NCI-H774 (cell line): ENCODE measurements at places on chromosomes 16 and 17.

GRCh38 chr16:26214581-26215174 is 522.9 kb downstream of the HS3ST4 start:
- no peak for DNase-seq

DNA sequence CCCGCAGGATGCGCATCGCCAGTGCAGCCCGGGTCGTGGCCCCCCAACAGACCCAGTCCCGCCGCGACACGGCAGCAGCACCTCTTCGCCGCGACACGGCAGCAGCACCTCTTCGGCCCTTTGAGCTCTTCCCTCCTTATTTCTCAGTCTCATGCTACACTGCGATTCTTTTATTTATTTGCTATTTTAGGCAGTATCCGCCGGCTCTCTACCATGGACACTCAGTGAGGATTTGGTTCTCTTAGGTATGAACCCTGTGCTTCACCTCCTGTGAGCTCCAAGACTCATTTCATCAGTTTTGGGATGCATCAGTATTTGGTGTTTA is 8.3 kb upstream of the MAP2K3 start:
- DNase-seq, result no peak

- no peak for DNase-seq
Observed at GRCh38 chr16:54633943-54634362, 296.7 kb upstream of the IRX5 start.

- DNase-seq, result no peak
Observed at GRCh38 chr17:61410141-61411010, 10.7 kb downstream of the TBX2 start.

GRCh38 chr17:42132941-42133340 is 10.3 kb downstream of the HSPB9 start:
- no peak for DNase-seq

GRCh38 chr17:78127239-78127887 is 1.2 kb downstream of the TMC6 start:
- no peak for DNase-seq

DNA sequence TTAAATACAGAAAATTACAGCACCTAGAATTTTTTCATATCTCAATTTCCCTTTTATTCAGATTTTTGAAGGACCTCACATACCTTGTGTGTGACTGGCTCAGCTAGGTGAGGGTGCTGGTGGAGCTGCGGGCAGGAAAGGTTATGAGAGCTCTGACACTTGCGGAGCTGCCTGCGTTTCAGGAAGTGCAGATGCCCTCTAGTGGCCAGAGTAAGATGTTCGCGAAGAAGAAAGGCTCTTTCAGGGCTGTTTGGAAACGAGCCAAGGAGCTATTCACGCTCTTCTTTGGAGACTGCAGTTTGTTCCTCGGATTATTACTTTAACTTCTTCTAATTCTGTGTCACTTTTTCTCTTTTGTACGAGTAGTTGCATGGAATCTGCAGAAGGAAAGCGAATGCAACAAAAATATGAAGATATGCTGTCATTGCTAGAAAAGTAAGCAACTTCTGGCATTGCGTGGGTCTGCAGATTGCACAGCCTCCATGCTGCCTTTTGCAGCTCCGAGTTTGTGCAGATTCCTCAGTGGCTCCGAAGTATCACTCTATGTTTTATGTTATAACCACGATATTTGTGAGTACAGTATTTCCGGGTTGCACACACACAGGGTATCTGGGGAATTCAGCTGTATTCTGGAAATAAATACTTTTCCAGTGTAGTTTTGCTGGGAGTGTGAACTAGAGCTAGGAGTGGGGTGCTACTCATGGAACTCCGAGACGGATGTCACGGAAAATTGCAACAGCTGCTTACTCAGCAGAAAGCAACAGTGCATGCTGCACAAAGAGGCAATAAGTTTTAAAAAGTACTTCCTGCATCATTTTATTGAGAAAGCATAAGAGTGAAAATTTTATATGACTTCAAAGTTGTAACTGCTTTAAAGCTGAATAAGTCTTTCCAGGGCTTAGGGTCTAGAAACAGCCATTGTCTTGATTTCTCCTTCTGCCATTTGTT is 46.3 kb downstream of the DNAH9 start:
- peak; percentile 31 for DNase-seq

- no peak for DNase-seq
Observed at GRCh38 chr16:55292491-55292890, 31.5 kb upstream of the IRX6 start.

- no peak for DNase-seq
Observed at GRCh38 chr17:31147507-31148202, 52.9 kb downstream of the NF1 start.

GRCh38 chr16:70788668-70789594 is 12.0 kb downstream of the VAC14 start:
- DNase-seq, result no peak

GRCh38 chr17:42475835-42476234 is 17.2 kb downstream of the ATP6V0A1 start:
- DNase-seq, result no peak

GRCh38 chr16:56332464-56333079 is 92.8 kb downstream of the AMFR start:
- no peak for DNase-seq

DNA sequence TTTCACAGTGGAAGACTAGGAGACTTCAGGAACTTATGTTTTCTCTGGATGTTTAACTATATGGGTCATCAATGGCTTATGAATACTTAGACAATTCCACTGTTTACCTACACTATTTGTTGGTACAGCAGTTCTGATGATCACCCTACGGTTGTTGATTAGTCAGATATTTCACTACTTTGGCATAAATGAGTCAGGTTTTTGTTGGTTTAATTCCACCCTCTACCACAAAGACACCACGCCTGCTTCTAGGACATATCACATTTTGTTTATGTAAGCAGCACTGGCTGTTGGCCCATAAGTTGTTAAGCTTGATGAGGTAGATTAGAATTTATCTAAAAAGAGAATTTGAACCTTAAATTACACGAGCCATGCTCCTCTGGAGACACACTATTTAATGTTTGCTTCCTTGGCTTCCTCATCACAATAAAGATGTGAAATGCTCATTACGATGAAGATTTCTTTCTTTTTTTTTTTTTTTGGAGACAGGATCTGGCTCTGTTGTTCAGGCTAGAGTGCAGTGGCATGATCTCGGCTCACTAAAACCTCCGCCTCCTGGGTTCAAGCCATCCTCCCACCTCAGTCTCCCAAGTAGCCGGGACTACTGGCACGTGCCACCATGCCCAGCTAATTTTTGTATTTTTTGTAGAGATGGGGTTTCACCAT is 4.3 kb downstream of the GDE1 start:
- DNase-seq, result no peak

GRCh38 chr16:19860166-19861041 is 24.2 kb downstream of the GPRC5B start:
- DNase-seq, result no peak

GRCh38 chr17:66665194-66665593 is 169.7 kb upstream of the CACNG5 start:
- no peak for DNase-seq

DNA sequence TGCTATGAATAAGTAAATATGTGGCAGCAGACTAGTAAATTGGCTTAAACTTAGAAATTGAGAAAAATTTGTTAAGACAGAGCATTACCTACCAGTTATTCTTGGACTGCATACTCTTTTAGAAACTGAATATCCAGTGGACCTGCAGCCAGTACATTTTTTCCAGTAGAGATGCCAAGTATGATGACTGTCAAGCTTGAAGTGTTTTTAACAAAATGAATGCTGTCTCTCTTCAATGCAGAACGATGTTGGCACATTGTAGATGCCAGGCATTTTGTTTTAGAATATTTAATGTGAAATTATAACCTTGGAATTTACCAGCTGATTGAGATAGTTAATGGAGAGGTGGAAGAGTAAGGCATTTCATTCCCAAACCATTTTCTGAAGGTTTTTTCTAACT is 52.5 kb downstream of the NFAT5 start:
- DNase-seq, result no peak

DNA sequence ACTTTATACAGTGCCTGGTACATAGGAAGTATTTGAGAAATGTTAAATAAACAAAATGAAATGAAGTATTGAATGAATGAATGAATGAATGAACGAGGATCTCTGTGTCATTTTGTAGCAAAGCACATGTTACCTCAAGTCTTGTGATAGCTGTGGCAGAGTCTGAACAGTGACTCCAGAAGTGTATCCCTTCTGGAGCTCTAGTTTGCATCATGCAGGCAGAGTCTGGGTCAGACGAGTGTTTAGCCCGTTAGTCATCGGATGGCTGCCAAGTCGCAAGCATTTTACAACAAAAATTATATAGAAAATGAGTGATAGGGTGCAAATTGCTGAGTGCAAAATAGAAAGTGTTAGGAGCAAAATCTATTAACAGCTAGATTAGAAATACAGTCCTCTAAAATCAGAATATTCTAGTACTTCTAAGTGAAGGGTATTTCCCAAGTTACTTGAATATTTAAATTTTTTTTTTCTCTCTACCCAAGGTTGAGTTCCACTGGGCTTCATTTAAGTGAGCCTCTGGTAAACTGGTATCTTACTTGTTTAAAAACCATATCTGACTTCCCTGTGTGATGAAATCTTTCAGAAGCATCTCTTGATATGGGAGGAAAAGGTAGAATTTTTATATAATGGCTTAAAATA is 113.3 kb downstream of the FTO start:
- no peak for DNase-seq

DNA sequence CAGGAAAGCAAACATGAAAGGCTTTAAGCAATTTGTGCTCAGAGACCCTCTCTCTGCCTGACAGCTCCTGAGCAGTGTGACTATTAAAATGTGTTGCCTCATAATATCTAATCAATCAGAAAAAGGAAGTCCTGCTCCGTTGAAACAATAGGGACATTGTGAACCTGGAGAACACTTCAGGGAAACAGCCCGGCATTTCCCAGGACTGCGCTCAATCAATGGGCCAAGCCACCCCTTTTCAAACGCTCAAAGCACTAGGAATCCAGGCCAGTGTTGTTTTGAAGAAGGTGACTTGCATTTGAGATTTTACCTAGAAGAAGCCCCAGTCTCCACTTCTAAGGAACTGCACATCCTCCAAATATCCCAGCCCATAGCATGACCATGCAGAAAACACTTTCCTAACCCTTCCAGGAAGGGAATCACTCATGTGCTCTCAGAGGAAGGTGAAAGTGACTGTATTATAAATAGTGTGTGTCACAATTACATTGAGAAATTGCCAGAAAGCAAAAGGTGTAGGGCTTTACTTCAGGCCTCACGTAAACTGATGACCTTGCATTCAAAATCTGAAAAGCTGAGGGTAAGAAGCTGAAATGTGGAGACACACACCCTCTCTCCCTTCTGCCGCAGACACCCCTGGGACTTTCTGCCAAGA is 19.4 kb downstream of the CDRT4 start:
- no peak for DNase-seq

- no peak for DNase-seq
Observed at GRCh38 chr17:59234631-59235030, 14.3 kb downstream of the GDPD1 start.

DNA sequence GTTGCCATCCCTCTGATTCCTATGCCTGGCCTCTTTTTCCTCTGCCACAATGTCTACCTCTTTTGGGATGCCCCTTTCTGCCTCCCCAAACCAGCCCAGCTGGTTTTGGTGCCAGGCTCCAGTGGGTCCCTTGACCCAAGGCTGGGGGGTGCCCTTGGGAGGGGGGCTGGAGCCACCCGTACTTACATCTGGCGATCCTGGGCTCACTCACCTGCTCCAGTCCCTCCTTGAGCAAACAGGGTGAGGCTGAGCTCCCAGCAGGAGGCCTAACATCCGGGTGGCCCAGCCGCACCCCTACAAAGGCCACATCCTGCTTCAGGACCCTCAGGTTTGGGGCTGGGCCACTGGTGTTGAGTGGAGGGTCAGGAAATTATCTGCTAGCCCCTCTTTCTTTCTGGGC is 1.2 kb downstream of the ERN2 start:
- no peak for DNase-seq

GRCh38 chr16:24844101-24845030 is 1.4 kb upstream of the SLC5A11 start:
- no peak for DNase-seq

DNA sequence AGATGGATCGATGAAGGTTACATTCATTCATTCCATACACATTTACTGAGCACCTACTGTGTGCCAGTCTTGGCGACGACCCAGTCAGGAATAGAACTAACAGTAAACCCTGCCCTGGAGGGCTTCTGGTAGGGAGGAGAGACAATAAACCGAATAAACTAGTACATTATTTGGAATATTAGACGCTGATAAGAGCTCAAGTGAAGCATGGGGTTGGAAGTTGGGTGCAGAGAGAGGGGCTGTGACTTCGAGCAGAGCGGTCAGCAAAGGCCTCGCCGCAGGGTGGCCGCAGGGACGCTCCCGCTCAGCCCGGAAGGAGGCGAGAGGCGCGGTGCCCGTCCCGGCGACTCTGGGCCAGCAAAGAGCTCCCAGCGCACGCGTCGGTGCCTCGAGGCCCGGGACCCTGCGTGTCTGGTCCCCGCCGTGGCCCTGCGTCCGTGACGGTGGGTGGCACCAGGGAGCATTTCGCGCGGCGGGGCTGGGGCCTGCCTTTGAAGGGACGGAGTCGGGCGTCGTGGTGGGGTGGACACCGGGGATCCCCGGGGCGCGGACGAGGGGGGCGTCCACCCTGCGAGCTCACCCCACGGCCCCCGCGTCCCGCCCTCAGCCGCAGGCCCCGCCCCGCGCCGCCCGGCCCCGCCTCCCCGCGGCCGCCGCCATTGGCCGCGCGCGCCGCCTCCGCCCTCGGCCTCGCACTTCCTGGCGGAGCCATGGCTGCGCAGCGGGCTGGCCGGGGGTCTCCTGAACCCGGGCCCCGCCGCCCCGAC is at the start of gene KLHL36:
Gene KLHL36 (plus strand): TSS at position 684 of the 767 bp plus-strand sequence. CDS start 2,357 bp downstream, outside the sequence.
- no peak for DNase-seq

GRCh38 chr17:13004336-13004735 is 13.5 kb downstream of the ELAC2 start:
- DNase-seq, result no peak

GRCh38 chr16:520847-521246 is 6.7 kb upstream of the CAPN15 start:
- DNase-seq, result no peak

DNA sequence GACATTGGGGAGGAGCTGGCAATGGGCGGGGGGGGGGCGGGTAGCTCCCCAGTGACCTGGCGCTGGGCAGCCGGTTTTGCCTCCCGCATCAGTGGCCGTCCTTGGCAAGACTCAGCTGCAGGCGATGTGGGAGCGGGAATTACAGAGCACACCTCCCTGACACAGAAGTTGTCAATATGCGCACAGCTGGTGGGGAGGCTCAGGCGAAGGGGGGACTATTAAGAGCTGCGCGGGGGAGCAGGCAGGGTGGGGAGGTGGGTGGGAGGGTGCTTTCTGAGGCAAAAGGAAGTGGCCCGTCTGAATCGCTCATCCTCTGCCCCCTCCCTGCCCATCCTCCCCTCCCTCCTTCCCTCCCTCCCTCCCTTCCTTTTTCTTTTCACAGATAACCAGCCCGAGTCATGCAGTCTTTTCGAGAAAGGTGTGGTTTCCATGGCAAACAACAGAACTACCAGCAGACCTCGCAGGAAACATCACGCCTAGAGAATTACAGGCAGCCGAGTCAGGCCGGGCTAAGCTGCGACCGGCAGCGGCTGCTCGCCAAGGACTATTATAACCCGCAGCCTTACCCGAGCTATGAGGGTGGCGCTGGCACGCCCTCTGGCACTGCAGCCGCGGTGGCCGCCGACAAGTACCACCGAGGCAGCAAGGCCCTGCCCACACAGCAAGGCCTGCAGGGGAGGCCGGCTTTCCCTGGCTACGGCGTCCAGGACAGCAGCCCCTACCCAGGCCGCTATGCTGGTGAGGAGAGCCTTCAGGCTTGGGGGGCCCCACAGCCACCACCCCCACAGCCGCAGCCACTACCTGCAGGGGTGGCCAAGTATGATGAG is 44.0 kb downstream of the SREBF1 start:
- no peak for DNase-seq

GRCh38 chr16:84917492-84917891 is 93.8 kb downstream of the ZDHHC7 start:
- DNase-seq, result no peak
